Thyroid gland (tissue), 4 donors: ENCODE measurements at places on chromosomes 4 and X. TPM values are rescaled to one million over a fixed set of nuclear protein-coding genes. Genes with fewer than 3 reads are reported as not detected.
A peak's percentile ranks its signal among the peaks of the same experiment; 100 is the strongest.

DNA sequence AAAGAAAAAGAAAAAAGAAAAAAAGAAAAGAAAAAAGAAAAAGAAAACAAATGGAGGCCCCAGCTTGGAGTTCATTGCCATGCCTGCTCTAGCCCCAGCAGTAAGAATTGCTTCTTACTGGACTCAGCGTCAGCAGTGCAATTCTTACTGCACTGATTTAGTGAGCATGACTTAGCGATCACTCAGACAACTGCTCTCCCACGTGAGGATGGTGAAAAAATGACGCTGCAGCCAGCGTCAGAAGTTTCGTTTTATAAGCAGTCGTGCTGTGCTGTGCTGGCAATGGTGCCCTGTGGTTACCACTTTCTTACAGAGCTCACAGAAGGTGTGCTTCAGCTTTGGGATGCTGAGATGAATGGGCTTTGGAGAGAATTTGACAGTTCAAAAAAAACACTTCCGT is 68.3 kb upstream of the DDX3X start:
- no peaks in the 10 kb centered on the region for H3K4me1 ChIP-seq
- no peak overlapping the region for H3K4me3 ChIP-seq
- DNase-seq, result no peak
- H3K27ac ChIP-seq, result no peak overlapping the region
- H3K36me3 ChIP-seq, result no peaks in the 10 kb centered on the region

Gene RHOXF2B
- total RNA-seq, result 0.13 TPM

GRCh38 chr4:85842540-85842939 is 367.6 kb downstream of the ARHGAP24 start:
- DNase-seq, result no peak
- peaks cover 6% of the 10 kb centered on the region for H3K4me1 ChIP-seq
- H3K36me3 ChIP-seq, result no peaks in the 10 kb centered on the region
- no peak overlapping the region for H3K4me3 ChIP-seq
- H3K27me3 ChIP-seq, result no peaks in the 10 kb centered on the region

Gene TLR6
- total RNA-seq, result 1.6 TPM

GRCh38 chr4:131499141-131499873 is 1649.8 kb upstream of the PCDH10 start:
- no peak for DNase-seq
- H3K36me3 ChIP-seq, result no peaks in the 10 kb centered on the region

- no peak overlapping the region for H3K4me3 ChIP-seq
- no peak for DNase-seq
- H3K27me3 ChIP-seq, result no peaks in the 10 kb centered on the region
- no peaks in the 10 kb centered on the region for H3K36me3 ChIP-seq
- H3K27ac ChIP-seq, result no peak overlapping the region
These were observed 4.9 kb upstream of the PPEF1 start for GRCh38 chrX:18702362-18703195.

Gene PQBP1
- total RNA-seq, result 52.4 TPM

GRCh38 chr4:122830426-122831095 is 3.9 kb downstream of the FGF2 start:
- no peaks in the 10 kb centered on the region for H3K27me3 ChIP-seq
- H3K4me1 ChIP-seq, result no peaks in the 10 kb centered on the region
- no peaks in the 10 kb centered on the region for H3K36me3 ChIP-seq
- no peak for DNase-seq
- H3K27ac ChIP-seq, result no peak overlapping the region

- H3K27me3 ChIP-seq, result no peaks in the 10 kb centered on the region
- DNase-seq, result no peak
- H3K27ac ChIP-seq, result no peak overlapping the region
- no peak overlapping the region for H3K4me3 ChIP-seq
- H3K36me3 ChIP-seq, result no peaks in the 10 kb centered on the region
These were observed 106.3 kb downstream of the USP46 start for GRCh38 chr4:52552778-52553177.

Gene POLN
- 5.4 TPM for total RNA-seq

DNA sequence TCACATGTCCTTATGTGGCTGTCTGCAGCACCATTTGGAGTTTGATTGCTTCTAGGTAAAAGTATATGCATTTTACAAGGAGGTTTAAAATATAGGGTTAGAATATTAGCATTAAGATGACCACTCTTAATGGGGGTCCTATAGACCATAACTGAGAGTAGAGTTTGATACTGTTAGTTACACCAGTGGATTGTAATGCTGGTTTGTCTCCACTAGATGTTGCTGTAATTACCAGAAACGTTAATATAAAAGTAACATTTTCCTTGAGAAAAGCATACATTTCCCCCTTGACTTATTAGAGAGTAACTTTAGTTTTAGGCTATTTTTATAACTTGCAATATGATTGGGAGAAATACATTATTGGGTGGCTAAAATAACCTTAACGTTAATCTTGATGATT is 93.0 kb downstream of the ZXDA start:
- no peaks in the 10 kb centered on the region for H3K36me3 ChIP-seq
- no peak overlapping the region for H3K27ac ChIP-seq
- no peak overlapping the region for H3K4me3 ChIP-seq

DNA sequence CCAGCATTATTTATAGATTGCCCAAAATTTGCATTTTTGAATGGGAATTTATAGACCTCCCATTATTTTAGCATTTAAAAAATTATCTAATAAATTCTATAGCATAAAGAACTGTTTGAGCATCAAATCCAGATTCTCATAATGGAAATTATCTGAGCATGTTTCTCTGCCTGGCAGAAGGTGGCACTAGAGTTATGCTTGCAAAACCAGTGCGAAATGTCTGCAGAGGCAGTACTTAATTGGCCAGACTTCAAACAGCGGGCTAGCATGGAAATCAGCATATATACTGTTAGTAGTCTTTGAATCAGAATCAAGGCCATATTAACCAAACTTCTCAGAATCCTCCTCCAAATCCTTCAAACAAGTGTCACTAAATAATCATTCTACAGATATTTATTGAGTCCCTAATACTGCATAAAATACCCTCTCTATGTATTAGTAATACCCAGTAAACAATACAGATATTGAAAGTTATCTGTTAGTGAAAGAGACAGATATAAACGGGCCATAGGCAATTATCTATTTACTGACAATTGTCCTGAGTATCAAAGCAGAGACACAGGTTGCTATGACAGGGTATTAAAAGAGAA is 78.7 kb upstream of the DCLK2 start:
- DNase-seq, result peak; percentile 24
- H3K27ac ChIP-seq, result no peak overlapping the region
- no peaks in the 10 kb centered on the region for H3K27me3 ChIP-seq
- no peak overlapping the region for H3K4me3 ChIP-seq
- no peaks in the 10 kb centered on the region for H3K36me3 ChIP-seq
- peaks cover 32% of the 10 kb centered on the region for H3K4me1 ChIP-seq

Gene CABS1
- not detected for total RNA-seq

GRCh38 chrX:122363112-122363795 is 820.8 kb upstream of the GRIA3 start:
- DNase-seq, result no peak
- H3K36me3 ChIP-seq, result no peaks in the 10 kb centered on the region
- no peak overlapping the region for H3K27ac ChIP-seq

Gene GAGE12J
- not detected for total RNA-seq

- H3K27ac ChIP-seq, result no peak overlapping the region
- H3K4me1 ChIP-seq, result no peaks in the 10 kb centered on the region
- H3K4me3 ChIP-seq, result no peak overlapping the region
- no peak for DNase-seq
- H3K36me3 ChIP-seq, result no peaks in the 10 kb centered on the region
These were observed 101.2 kb downstream of the ZNF674 start for GRCh38 chrX:46444011-46444410.

- no peak overlapping the region for H3K27ac ChIP-seq
- H3K36me3 ChIP-seq, result no peaks in the 10 kb centered on the region
- no peaks in the 10 kb centered on the region for H3K4me1 ChIP-seq
- DNase-seq, result no peak
- H3K4me3 ChIP-seq, result no peak overlapping the region
These were observed 51.4 kb upstream of the LSM6 start for GRCh38 chr4:146124023-146124680.

DNA sequence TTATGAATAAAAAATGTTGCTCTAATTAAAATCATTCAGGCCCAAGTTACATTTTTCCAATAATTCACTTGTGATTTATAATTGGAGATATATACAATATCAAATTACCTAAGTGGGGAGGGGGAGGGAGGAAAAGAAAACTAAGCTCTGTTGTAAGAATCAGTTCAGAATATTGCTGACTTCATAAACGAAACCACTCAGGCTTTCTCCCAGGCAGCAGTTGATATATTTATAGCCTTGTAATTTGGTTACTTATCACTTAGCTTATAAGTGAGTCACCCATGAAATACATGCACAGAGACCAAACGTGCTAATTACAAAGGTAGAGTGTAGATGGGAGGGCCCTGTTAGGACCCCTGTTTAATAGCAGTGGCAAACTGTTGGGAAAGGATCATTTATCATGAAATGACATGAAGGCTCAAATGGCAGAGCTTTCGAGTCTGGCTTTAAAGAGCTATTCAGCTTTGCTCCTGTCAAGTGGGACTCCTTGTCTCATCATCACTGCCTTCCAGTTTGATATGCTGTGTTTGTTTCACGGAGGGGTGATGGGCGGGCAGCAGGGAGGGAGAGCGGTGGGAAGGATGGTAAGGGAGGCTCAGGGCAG is 105.6 kb upstream of the PGRMC2 start:
- no peaks in the 10 kb centered on the region for H3K27me3 ChIP-seq
- H3K4me1 ChIP-seq, result no peaks in the 10 kb centered on the region
- H3K4me3 ChIP-seq, result no peak overlapping the region
- DNase-seq, result no peak
